ENCODE measurements at places on chromosomes 16 and 17.

DNA sequence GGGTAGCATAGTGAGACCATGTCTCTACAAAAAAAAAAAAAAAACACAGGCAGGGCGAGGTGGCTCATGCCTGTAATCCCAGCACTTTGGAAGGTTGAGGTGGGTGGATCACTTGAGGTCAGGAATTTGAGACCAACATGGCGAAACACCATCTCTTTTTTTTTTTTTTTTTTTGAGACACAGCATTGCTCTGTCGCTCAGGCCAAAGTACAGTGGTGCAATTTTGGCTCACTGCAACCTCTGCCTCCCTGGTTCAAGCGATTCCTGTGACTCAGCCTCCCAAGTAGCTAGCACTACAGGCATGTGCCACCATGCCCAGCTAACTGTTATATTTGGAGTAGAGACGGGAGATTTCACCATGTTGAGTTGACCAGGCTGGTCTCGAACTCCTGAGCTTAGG lies 5.1 kb downstream of the RAMP2 start:
- no peak for DNase-seq

- DNase-seq: no peak
Measured at GRCh38 chr17:31327534-31328159, 6.2 kb upstream of the EVI2A start.

- DNase-seq: no peak
Measured at GRCh38 chr16:67429053-67429798, 1.7 kb upstream of the HSD11B2 start.

DNA sequence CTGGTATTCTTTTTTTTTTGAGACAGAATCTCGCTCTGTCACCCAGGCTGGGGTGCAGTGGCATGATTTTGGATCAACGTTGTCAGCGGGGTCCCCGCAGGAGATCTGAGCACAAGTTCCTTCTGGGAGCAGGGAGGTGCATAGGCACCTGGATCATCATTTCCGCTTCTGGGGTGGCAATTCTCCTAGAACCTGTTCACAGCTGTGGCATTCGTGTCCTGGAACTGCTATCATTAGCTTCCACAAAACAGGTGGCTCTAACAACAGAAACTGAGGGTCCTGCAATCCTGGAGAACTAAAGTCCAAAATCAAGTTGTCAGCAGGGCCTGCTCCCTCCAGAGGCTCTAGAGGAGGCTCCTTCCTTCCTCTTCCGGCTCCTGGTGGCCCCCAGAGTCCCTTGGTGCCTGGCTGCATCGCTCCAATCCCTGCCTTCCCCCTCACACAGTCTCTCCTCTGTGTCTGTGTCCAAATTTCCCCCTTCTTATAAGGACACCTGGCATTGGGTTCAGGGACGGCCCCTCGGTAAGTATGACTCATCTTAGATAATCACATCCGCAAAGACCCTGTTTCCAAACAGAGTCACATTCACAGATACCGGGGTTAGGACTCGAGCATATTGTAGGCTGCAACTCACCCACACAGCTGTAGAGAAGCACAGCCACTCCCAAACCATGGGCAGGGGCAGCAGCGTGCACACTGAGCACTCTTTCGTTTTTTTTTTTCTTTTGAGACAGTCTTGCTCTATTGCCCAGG lies 43.5 kb upstream of the KLHDC4 start:
- DNase-seq: no peak

GRCh38 chr17:32998111-32998886 lies 6.7 kb downstream of the SPACA3 start:
- DNase-seq: peak; percentile 41

DNA sequence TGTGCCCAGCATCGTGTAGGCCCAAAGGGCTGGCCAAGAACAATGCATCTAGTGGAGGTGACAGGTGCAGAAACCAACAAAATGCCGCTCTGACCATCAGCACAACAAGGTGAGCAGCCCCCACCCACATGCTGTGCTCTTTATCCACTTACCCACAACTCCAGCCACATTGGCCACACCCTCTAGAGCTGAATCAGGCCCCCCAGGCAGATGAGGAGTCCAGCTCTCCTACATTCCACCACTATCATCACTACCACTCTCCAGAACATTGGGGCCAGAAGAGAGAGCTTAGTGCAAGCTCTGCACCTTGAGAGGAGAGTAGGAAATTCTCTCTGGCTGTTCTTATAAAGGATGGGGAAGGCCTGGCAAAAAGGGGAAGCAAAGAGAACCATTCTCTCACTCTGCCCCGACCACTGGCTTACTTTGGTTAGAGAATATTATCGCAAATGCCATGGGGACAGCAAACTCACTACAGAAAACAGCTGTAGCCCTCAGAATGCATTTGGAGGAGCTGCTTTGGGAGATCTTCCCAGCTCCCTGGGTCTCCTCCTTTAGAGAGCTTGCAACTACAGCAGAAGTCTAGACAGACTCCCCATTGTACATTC lies 75.0 kb downstream of the TMEM132E start:
- no peak for DNase-seq

GRCh38 chr16:70512456-70512855 lies 10.9 kb downstream of the COG4 start:
- no peak for DNase-seq

GRCh38 chr16:15464401-15465186 lies 30.2 kb downstream of the BMERB1 start:
- DNase-seq: no peak

GRCh38 chr17:7523033-7523432 lies 25.8 kb upstream of the TNFSF12 start:
- DNase-seq: no peak

DNA sequence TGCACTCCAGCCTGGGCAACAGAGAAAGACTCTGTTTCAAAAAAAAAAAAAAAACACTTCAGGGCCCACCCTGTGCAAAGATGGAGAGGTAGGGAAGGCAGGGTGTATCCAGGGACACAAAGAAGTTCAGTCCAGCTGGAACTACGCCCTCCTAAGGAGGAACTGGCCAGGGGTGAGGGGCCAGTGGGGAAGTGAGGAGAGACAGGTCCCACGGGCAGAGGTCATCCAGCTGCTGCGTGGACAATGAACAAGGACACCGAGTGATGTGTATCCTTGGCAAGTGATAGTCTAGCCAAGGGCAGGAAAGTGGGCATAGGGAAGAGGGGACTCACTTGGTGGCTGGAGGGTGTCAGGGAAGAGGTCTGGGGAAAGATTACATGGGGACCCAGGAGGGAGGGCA lies 9.4 kb upstream of the RIPOR1 start:
- no peak for DNase-seq

GRCh38 chr16:67199011-67199807 lies at the start of gene ELMO3:
Gene ELMO3 (plus strand): TSS chr16:67199131. CDS start chr16:67199327, 196 bp downstream.
- DNase-seq: peak; percentile 42

DNA sequence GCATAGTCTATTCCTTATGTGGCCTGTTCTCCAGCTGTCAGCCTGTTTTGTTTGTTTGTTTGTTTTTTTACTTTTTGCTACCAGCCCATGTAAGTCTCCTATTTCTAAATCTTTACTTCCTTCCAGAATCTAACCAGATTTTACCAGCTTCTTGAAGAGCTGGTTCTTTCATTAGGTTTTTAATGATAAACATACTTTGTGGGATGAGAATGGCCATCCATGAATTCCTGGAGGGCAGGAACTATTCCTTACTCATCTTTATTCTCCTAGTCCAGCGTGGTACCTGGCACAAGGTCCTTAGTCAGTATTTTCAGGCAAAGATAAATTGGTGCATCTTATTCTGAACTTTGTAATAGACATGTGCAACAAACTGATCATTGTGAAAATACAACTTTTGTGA lies 17.3 kb downstream of the RSPRY1 start:
- no peak for DNase-seq

DNA sequence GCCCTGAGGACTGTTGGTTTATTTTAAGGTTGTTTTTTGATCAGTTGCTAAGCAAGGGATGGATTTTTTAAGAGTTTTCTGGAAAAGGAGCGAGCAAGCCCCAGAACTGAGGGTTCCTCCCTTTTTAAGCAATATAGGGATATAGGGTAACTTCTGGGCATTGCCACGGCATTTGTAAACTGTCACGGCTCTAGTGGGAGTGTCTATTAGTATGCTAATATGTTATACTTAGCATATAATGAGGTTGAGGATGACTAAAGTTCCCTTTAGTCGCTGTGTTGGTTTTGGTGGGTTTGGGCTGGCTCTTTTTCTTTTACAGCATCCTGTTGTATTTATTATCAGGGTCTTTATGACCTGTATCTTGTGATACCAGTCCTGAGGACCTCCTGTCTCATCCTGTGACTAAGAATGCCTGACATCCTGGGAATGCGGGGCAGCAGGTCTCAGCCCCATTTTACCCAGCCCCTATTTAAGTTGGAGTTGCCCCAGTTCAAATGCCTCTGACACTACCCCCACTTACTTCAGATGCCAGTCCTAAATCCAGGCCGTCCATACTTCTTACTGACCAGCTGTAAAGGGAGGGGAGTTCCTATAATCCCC lies 59.4 kb downstream of the MFSD11 start:
- no peak for DNase-seq

DNA sequence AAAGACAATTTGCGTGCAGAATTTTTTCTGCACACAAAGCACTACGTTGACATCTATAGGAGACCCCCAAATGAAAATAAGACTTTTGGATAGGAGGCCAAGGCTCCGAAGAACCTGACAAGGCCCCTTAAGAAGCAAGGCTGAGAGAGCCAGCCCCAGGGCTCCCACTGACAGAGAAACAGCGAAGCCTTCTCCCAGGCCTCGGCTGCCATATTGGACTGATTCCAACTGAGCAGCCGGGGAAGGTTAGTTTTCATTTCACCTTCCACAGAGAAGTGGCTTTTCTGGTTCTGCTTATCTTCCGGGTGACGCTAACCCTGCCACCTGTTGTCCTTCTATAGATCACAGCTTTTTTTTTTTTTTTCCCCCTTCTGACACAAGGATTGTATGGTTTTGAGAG lies 356.7 kb downstream of the SOX9 start:
- peak; percentile 78 for DNase-seq

DNA sequence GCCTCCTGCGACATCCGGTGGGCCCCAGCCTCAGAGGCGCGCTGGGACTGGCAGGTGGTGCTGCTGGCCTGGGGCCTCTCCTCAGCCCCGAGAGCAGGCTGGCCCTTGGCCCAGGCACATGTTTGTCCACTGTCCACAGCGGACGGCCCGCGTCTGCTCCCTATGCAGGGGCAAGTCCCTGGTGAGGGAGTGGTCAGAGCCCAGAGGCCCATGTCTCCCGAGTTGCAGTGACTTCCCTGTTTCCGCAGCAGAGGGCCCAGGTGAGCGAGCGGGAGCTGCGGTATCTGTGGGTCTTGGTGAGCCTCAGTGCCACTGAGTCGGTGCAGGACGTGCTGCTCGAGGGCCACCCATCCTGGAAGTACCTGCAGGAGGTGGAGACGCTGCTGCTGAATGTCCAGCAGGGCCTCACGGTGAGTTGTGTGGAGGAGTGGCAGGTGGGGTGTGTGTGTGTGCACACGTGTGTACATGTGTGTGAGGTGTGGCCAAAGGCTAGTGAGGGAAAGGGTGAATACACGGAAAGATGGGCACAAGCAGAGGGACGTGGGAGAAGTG lies 10.4 kb downstream of the IL34 start:
- DNase-seq: no peak

GRCh38 chr17:19943026-19943425 lies 34.6 kb downstream of the AKAP10 start:
- no peak for DNase-seq

GRCh38 chr17:62790564-62790986 lies 17.5 kb downstream of the MARCHF10 start:
- no peak for DNase-seq

- DNase-seq: no peak
Measured at GRCh38 chr17:79141578-79142355, 67.1 kb downstream of the ENGASE start.

DNA sequence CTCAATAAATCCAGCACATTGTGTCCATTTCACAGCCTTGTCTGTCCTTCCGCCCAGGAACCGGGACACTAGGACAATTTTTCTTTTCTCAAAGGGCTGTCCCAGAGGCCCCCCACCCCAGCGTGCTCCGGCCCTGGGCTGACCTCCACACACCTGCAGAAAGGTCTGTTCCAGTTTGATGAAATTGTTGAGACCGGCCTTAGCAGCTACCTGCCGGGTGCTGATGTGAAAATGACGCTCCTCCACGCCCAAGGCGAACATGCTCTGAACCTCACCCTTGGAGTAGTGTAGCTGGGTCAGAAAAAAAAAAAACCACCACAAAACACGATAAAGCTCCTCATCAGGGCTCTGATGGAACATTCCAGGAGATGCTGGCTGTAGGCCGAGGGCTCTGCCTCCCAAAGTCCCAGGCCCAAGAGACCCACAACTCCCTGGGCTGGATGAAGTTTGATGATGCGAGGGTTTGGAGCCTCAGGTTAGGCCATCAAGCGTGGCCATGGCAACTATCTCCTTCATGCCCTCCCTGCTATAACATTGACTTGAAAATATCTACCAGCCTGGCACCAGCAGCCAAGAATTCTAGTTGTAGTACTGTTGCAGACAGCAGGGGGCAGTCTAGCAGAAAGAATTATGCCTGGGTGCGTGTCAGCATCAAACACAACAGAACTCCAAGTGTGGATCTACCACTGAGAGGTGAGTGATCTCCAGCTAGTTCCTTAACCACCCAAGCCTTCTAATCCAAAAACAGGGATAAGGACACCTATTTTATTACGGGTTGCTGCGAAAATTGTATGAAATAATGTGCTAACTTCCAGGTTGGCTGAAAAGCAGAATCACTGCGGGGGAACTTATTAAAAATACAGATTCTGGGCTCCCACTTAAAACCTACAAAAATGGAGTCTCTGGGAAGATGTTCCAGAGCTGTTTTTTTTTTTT lies 62.1 kb downstream of the RMI2 start:
- no peak for DNase-seq

GRCh38 chr17:6870841-6871240 lies 39.3 kb upstream of the TEKT1 start:
- DNase-seq: no peak

- DNase-seq: no peak
Measured at GRCh38 chr16:71627731-71628181, 1.8 kb downstream of the MARVELD3 start.

Measured in NCI-H1105 (cell line).